DND-41 (cell line): ENCODE measurements at places on chromosomes 3 and 15.

DNA sequence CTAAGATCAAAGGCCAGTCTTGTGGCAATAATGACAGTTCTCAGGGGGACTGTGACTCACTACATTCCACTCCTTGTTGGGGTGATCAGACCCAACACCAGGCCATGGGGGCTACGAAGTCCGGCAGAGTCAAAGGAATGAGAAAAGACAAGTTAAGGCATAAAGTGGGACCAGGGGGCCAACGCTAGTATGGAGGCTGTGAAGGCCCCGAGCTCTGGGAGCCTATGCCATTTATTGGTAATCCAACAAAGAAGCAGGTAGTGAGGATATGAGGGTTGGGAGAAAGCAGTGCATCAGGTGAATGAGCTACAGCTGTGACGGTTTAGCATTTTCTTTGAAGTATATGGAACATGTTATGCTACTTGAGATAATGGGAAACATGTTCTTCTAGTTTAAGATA, 104.4 kb upstream of the C2CD4B start:
- DNase-seq: peak; percentile 21

- DNase-seq: peak; percentile 18
Measured at GRCh38 chr15:51917493-51917892, 54.1 kb downstream of the LEO1 start.

DNA sequence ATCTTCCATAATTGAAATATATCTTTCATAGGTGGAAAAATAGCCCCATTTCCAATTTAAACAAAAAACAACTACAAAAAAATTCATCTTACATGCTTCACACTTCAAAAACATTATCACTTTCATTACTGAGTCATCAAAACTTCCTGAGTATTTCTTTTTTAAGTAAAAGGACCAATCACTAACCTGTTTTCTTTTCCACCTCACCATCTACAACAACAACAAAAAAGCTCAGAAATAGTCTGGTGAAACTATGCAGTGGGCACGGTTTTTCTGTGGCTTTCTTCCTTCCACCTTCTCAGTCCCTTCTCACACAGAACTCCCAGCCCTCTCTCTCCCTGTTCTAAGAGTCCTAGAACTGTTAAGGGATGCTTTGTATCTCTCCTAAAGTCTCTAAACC, 20.3 kb upstream of the TNIK start:
- no peak for DNase-seq

DNA sequence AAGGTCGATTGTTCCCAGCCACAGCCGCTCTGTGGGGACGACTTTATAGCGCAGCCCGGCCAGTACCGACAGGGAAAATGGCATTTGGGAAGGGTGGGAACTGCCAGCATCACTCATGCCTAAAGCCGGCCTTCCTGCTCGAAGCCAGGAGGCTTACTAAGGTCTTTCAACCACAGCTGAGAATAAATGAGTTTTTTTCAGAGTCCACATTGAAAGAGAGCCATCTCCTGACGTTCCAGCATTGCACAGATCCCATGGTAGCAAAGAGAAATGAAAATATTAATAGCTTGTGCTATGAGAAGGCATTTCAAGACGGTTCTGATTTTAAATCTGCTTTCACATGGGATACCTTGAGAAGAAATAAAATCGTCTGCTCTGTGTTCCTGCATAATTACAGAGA, 230.2 kb upstream of the IGF1R start:
- no peak for DNase-seq

- DNase-seq: no peak
Measured at GRCh38 chr3:33115024-33115768, 1.4 kb downstream of the CRTAP start.

- no peak for DNase-seq
Measured at GRCh38 chr3:58581328-58582091, 4.3 kb upstream of the FAM107A start.

GRCh38 chr3:158768361-158768787, 33.5 kb upstream of the MFSD1 start:
- no peak for DNase-seq

DNA sequence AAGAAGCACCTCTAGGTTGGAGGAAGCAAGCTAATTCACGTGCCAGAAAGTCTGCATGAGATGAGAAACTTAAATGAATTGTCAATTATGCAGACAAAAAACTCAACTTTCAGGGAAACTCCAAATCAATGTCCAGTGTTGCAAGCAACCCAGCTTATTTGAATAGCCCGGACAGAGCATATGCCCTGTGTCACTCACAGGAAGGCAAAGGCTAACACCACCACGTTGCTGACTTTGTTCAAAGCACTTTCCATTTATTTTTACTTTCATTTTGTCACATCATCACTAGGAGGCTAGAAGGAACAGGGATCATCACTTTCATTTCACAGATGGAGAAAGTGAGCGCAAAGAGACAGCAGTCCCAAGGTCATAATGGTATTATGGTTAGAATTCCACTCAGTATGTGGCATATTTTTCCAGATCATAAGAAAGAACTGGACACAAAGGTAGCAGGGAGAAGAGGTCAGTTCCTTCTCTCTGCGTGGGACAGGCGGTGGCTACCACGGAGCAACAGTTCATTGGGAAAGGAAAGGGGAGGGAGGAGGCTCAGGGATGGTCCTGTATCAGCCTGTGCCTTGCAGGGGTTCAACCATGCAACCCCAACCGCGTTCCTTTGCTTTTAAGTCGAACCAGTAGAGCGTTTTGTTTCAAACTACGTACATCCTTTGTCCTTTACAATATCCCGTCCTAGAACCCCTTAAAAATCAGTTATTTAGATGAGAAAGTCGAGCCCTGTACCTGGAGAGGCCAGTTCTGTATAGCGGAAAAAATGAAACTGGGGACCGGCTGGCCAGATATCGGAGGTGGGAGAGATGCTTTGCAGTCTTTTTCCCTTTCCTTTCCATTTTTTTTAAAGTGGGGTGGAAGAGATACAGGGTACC, 1.1 kb downstream of the HEG1 start:
- peak; percentile 28 for DNase-seq

- no peak for DNase-seq
Measured at GRCh38 chr3:190155752-190156151, 35.1 kb upstream of the P3H2 start.

GRCh38 chr3:51916418-51916817, 13.3 kb upstream of the IQCF1 start:
- no peak for DNase-seq

- no peak for DNase-seq
Measured at GRCh38 chr15:39931615-39932014, 2.3 kb upstream of the EIF2AK4 start.

- no peak for DNase-seq
Measured at GRCh38 chr15:48459571-48460442, 128.6 kb downstream of the DUT start.

DNA sequence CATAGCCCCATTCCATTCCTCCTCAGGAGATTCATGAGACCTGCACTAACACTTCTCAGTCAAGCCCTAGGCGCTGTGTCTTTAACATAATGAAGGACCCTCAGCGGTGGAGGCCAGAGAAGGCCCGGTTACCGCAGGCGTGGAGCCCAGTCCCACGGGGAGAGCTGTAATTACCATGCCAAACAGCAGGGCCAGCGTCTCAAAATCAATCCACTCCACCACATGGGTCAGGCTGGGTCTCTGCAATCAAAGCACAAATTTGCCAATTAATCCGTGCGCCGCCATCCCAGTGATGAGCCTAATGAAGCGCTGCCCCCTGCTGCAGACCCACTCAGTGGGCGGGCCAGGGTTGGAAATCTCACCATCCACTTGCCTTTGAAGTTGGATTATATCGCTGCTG, 109.7 kb downstream of the OCA2 start:
- DNase-seq: no peak

- no peak for DNase-seq
Measured at GRCh38 chr3:50388016-50388719, 28.8 kb upstream of the TMEM115 start.

DNA sequence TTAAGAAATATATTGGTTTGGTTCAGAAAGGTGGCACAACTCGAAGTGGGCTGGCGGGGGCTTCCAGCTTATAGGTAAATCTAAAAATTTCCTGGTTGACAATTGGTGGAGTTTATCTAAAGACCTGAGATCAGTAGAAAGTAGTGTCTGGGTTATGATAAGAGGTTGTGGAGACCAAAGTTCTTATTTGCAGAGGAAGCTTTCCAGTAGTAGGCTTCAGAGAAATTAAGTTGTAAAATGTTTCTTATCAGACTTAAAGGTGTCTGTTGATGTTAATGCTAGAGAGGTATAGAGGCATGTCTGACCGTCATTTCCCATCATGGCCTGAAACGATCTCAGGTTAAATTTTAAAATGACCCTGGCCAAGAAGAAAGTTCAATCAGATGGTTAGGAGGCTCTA, 565.2 kb upstream of the DPPA4 start:
- no peak for DNase-seq

DNA sequence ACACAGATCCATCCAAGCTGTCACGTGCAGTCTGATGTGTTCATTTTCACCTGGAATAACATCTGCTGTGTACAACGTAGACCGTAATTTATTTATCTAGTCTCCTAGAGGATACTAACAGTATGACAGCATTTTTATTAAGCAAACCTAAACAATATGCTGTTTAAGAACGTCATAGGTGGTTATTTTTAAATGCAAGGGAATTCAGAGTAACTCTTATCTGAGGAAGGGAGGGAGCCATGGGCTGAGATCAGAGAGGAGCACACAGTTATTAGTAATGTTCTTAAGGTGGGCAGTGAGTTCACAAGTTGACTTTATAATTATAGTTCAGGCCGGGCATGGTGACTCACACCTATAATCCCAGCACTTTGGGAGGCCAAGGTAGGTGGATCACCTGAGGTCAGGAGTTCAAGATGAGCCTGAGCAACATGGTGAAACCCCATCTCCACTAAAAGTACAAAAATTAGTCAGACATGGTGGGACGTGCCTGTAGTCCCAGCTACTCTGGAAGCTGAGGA, 193.6 kb downstream of the UACA start:
- DNase-seq: no peak

- no peak for DNase-seq
Measured at GRCh38 chr15:74504836-74505235, 36.2 kb upstream of the ARID3B start.

- no peak for DNase-seq
Measured at GRCh38 chr3:111906656-111907055, 47.6 kb downstream of the PHLDB2 start.

DNA sequence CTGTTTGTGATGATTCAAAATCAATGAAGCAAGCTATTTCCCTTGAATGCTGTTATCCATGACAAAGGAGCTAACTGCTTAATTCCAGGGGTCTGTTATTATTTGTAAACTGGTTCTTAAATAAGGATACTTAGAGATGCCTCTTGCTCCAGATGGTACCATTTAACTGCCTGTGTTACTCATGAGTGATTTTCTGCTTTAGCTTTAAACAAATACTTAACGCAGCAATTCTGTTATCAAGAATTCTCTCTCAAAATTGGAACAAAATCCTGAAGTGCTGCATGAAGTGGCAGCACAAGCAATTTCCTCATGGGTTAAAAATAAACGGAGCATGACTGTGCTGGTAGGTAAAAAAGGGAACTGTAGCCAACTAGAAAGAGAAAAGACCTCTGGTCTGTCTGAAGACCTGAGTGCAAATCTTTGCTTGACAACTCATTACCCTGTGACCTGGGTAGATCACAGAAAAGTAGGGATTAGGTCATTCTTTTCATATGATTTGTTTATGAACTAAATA, 62.5 kb upstream of the GBE1 start:
- no peak for DNase-seq

DNA sequence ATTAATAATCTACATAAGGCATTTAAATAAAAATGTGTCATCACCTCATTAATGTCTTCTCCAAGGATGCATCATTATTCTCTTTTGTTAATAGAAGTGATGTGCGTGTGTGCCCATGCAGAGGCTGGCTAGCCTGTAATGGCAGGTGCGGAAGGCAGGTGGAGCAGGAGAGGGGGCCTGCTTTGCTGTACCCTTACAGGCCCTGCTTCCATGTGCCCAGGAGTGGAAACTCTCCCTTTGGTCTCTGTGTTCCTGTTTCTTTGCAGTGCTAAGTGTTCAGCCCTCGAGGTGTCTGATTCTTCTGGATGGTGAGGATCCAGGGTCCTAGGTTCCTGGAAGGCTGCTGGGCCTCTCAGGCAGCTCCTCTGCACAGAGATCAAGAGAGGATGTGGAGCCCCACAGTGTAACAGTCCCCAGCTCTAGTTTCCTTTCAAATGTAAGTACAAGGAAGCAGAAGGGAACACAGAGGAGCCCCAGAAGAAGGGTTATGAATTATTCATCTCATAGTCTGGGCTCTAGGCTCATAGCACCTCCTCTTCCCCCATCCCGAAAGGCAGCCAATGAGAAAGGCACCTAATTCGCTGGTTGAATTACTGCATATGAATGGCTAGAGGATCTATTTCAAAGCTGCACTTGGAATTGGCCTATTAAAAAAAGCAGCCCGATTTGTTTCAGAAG, 39.2 kb upstream of the AGBL1 start:
- peak; percentile 13 for DNase-seq

GRCh38 chr3:134214239-134214638, 36.4 kb downstream of the RYK start:
- no peak for DNase-seq

GRCh38 chr3:135068011-135068410, 273.0 kb downstream of the EPHB1 start:
- DNase-seq: no peak

DNA sequence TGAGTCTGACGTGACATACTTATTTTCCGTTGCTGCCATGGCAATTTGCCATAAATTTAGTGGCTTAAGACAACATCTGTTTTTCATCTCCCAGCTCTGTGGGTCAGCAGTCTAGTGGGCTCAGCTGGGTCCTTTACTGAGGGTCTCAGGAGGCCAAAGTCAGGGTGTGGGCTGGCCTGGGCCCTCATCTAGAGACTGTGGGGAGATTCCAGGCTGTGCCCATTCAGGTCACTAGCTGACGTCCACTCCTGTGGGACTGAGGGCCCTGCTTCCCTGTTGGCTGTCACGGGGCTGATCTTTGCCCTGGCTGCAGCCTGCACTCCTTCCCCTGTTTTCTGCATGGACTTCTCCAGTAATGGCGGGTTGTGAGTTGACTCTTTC, 19.1 kb downstream of the FGD5 start:
- no peak for DNase-seq

DNA sequence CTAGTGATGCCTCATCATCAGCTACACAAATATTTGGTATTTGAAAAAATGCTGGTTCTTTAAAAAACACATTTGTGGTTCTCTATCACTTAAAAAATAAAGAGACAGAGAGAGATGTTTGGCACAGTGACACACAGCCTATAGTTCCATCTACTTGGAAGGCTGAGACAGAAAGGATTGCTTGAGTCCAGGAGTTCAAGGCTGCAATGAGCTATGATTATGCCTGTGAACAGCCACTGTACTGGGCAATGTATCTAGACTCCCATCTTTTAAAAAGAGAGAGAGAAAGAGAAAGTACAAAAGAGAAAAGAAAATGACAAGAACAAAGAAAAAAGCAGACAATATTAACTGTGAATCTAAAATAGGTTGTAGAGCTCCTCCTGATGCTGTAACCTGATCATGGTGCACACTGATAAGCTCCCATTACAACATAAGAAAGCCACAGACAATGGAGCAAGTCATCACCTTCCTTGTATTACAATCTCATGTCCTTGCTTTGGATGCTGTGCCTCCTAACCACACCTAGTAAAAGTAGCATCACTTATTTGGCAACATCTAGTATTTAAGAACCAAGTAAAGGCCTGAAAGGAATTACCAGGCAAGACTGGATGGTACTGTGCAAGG, 31.7 kb upstream of the MAP4 start:
- DNase-seq: no peak

- DNase-seq: no peak
Measured at GRCh38 chr3:128385080-128385832, 81.4 kb downstream of the DNAJB8 start.

GRCh38 chr15:40706121-40706520, 11.1 kb downstream of the RAD51 start:
- no peak for DNase-seq

GRCh38 chr3:96813134-96813819, 1.1 kb upstream of the EPHA6 start:
- no peak for DNase-seq

- DNase-seq: no peak
Measured at GRCh38 chr15:40050788-40051470, 11.9 kb upstream of the SRP14 start.
